Renal cortical epithelial cell (primary cell): ENCODE measurements at places on chromosomes 6 and 20. TPM values are rescaled to one million over a fixed set of nuclear protein-coding genes. Genes with fewer than 3 reads are reported as not detected.

- DNase-seq = no peak
These were observed 105.8 kb upstream of the SUPT3H start for GRCh38 chr6:45483501-45483900.

The HLA-DQB1 gene
- total RNA-seq = 1.8 and 28.0 TPM in 2 replicates

The PPIL6 gene
- total RNA-seq = 0.17 and 13.3 TPM in 2 replicates

The CCN2 gene
- 36.1 and 166 TPM in 2 replicates for total RNA-seq

The CST2 gene
- not detected in 2 replicates for total RNA-seq

The TMEM244 gene
- total RNA-seq = not detected in 2 replicates
